ENCODE measurements at places on chromosomes 5 and 9.

DNA sequence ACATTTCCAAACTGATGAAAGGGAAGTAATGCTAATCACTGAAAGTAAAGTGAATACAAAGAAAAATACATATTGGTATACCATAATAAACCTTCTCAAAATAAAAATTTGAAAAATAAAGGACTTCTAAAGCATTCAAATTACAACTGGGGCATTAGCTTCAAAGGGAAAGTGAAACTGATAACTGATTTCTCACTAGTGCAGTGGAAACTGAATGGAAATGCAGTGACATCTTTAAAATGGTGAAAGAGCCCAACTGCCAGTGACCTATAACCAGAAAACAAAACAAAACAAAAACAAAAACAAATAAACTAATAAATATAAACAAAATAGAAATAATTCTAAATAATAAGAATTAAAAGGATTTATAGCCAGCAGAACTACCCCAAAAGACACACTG, 297.5 kb upstream of the GRIN3A start:
- no peak overlapping the region for H3K4me3 ChIP-seq
- no peaks in the 10 kb centered on the region for H3K36me3 ChIP-seq
- no peaks in the 10 kb centered on the region for H3K27me3 ChIP-seq
- H3K4me1 ChIP-seq: no peaks in the 10 kb centered on the region
- no peak for DNase-seq

GRCh38 chr9:131426545-131426944, 32.7 kb downstream of the PRRC2B start:
- H3K4me1 ChIP-seq: peaks cover 19% of the 10 kb centered on the region
- no peaks in the 10 kb centered on the region for H3K36me3 ChIP-seq
- no peak for DNase-seq

DNA sequence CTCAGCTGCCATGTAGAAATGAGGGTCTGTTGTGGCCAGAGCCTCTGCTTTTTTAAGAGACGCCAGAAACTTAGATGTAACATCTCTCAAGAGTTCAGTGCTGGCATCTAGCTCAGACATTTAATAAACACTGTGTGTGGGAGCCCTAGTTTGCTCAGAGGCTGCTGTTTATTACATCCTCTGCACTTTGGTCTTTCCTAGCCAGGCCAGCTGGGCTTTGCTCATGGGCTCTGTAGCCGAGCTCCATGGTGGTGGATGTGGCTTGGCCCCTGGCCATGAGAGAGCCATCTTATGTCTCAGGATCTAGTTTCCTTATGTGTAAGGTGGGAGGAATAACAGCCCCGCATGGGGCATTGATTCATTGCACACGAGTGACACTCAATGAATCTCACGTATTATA, 30.0 kb downstream of the ARHGEF37 start:
- H3K27me3 ChIP-seq: no peaks in the 10 kb centered on the region
- no peaks in the 10 kb centered on the region for H3K36me3 ChIP-seq
- H3K4me1 ChIP-seq: no peaks in the 10 kb centered on the region

- peak; percentile 52 for DNase-seq
- no peak overlapping the region for H3K27ac ChIP-seq
- H3K27me3 ChIP-seq: no peaks in the 10 kb centered on the region
- no peaks in the 10 kb centered on the region for H3K4me1 ChIP-seq
- no peak overlapping the region for H3K4me3 ChIP-seq
These were observed 95.9 kb downstream of the UGCG start for GRCh38 chr9:111992523-111992922.

DNA sequence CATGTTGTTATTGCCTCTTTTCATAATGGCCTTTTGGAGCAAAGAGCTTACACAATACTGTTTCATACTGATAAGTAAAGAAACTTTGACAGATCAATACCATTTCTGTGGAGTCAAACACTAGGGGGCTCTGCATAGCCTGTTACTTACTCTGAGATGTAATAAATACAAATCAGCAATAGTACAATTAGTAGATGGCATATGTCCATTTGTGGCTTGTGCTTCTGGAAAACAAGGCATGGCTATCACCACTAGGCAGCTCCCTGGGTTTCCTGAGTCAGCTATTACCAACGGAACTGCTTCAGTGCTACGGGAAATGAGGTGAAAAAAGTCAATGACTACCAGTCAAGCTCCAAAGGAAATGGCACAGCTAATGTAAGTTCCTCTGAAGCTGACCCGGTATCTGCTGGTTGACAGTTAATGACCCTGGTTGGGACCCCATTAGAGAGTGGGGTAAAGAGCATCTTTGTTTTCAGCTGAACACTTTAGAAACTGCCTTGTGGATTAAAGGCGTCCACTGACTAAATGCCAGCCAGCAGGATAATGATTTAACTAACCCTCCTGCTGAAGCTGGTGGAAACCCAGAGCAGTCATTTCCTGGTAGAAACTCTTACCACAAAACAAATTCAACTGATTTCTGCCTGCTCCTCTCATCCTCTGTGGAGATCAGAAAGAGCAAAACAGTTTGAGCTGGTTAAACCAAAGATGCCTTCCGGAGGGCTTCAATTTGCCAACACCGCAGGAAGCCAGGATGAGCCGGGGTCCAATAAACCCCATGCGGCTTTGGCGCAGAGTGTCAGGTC, 69.0 kb upstream of the FAM169A start:
- no peaks in the 10 kb centered on the region for H3K4me1 ChIP-seq
- H3K27me3 ChIP-seq: no peaks in the 10 kb centered on the region
- H3K36me3 ChIP-seq: no peaks in the 10 kb centered on the region

DNA sequence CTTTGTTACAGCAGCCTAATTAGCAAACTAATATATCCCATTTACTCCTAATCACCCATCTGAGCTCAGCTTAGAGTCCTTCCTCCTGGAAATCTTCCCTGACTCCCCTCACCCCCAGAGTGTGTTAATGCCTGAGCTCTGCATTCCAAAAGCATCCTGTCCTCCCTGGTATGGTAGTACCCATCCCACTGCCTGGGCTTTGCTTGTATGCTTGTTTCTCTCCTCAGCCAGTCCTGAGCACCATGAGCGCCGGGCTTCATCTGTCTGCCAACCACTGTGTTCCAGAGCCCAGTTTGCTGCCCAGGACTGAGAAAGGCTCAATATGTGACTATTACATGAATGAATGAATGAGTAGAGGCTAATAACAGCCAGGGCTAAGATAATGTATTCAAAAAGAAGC, 272.4 kb downstream of the CDK5RAP2 start:
- no peak overlapping the region for H3K4me3 ChIP-seq
- DNase-seq: no peak
- no peak overlapping the region for H3K27ac ChIP-seq
- H3K4me1 ChIP-seq: no peaks in the 10 kb centered on the region
- H3K36me3 ChIP-seq: no peaks in the 10 kb centered on the region
- no peaks in the 10 kb centered on the region for H3K27me3 ChIP-seq

GRCh38 chr5:45622365-45622764, 73.8 kb downstream of the HCN1 start:
- H3K27me3 ChIP-seq: no peaks in the 10 kb centered on the region
- DNase-seq: no peak
- peaks cover 4% of the 10 kb centered on the region for H3K4me1 ChIP-seq
- H3K36me3 ChIP-seq: no peaks in the 10 kb centered on the region
- H3K4me3 ChIP-seq: no peak overlapping the region

- peaks cover 7% of the 10 kb centered on the region for H3K4me1 ChIP-seq
- no peak overlapping the region for H3K27ac ChIP-seq
- no peaks in the 10 kb centered on the region for H3K36me3 ChIP-seq
These were observed 21.5 kb upstream of the PRDM12 start for GRCh38 chr9:130642926-130643325.

- H3K27ac ChIP-seq: no peak overlapping the region
- peaks cover 27% of the 10 kb centered on the region for H3K36me3 ChIP-seq
- no peak for DNase-seq
- no peaks in the 10 kb centered on the region for H3K27me3 ChIP-seq
- no peak overlapping the region for H3K4me3 ChIP-seq
These were observed 50.9 kb downstream of the GPR107 start for GRCh38 chr9:130104491-130105193.

DNA sequence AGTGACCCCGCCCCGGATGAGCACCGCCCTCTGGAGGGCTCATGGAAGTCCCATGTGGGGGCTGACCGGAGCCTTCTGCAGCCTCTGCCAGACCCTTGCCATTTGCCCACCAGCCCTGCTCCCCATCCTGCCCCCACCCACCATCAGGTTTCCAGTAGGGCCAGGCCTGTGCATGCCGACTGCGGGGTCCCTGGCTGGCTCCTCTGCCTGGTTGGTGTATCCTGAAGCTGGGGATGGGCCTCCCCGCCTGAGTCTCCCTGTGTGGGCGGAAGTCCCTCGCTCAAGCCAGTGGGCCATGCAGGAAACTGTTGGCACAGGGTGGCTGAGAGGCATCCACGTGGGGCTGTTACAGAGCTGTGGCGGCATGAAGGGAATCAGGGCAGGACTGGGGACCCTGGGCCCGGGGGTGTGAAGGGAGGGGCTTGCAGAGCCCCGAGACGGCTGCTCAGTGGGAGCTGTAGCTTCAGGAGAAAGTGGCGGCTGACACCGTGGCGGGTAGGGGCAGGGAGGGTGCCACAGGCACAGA, 88.7 kb downstream of the RXRA start:
- no peak for DNase-seq
- H3K27me3 ChIP-seq: no peaks in the 10 kb centered on the region
- no peak overlapping the region for H3K4me3 ChIP-seq
- H3K36me3 ChIP-seq: peaks cover 3% of the 10 kb centered on the region

DNA sequence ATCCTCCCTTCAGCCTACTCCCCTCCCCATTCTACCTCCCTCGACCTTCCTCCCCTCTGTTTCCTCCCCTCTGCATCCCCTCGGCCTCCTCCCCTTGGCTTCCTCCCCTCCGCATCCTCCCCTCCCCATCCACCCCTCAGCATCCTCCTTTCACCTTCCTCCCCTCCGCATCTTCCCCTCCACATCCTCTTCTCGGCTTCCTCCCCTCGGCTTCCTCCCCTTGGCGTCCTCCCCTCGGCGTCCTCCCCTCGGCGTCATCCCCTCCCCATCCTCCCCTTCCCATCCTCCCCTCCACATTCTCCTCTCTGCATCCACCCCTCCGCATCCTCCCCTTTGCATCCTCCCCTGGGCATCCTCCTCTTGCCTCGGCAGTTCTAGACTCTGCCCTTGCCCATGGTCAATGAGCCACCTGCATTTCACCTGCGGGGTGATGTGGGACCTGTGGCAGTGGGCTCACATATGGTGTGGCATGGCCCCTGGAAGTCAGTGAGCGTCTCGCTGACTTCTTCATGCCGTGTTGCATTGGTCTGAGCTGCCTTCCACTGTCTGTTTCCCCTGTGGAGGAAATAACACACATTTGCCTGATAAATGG, 113.0 kb downstream of the WNK2 start:
- no peak overlapping the region for H3K27ac ChIP-seq
- H3K36me3 ChIP-seq: no peaks in the 10 kb centered on the region
- H3K4me3 ChIP-seq: no peak overlapping the region
- no peaks in the 10 kb centered on the region for H3K27me3 ChIP-seq
- no peak for DNase-seq

- H3K27ac ChIP-seq: no peak overlapping the region
- H3K4me3 ChIP-seq: peak overlapping the region; percentile 40
- H3K4me1 ChIP-seq: no peaks in the 10 kb centered on the region
- peaks cover 100% of the 10 kb centered on the region for H3K27me3 ChIP-seq
- H3K36me3 ChIP-seq: no peaks in the 10 kb centered on the region
These were observed 545 bp downstream of the CDKN2B-AS1 start for GRCh38 chr9:21995006-21995665.

- H3K27ac ChIP-seq: no peak overlapping the region
- H3K27me3 ChIP-seq: peaks cover 12% of the 10 kb centered on the region
- H3K4me1 ChIP-seq: no peaks in the 10 kb centered on the region
- DNase-seq: no peak
These were observed 26.7 kb upstream of the PSD2 start for GRCh38 chr5:139768807-139769465.

- peak; percentile 27 for DNase-seq
- H3K36me3 ChIP-seq: no peaks in the 10 kb centered on the region
- H3K27ac ChIP-seq: no peak overlapping the region
- no peak overlapping the region for H3K4me3 ChIP-seq
These were observed 46.7 kb downstream of the GARNL3 start for GRCh38 chr9:127311239-127311741.

DNA sequence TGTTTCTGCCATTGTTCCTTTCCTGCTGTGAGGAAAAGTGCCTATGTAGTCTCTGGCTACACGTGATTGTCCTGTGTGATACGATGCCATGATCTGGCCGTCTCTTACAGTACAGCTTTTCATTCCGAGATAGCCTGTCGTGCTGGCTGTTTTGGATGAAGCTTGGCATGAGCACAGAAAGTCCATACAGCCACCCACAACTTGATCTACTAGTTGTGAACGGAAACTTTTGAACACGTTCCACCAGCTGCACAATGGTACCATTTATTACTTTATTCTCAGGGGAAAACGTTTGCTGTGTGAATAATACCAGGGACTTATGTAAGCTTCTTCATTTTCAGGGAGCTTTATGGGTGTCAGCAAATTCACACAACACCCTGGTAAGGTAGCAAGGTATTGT, 217.6 kb upstream of the ANKRD55 start:
- no peaks in the 10 kb centered on the region for H3K36me3 ChIP-seq
- H3K27me3 ChIP-seq: no peaks in the 10 kb centered on the region
- H3K27ac ChIP-seq: no peak overlapping the region
- DNase-seq: peak; percentile 27

GRCh38 chr5:88269222-88269771, 652 bp upstream of the TMEM161B start:
- peak; percentile 26 for DNase-seq
- peaks cover 7% of the 10 kb centered on the region for H3K36me3 ChIP-seq
- no peaks in the 10 kb centered on the region for H3K27me3 ChIP-seq

DNA sequence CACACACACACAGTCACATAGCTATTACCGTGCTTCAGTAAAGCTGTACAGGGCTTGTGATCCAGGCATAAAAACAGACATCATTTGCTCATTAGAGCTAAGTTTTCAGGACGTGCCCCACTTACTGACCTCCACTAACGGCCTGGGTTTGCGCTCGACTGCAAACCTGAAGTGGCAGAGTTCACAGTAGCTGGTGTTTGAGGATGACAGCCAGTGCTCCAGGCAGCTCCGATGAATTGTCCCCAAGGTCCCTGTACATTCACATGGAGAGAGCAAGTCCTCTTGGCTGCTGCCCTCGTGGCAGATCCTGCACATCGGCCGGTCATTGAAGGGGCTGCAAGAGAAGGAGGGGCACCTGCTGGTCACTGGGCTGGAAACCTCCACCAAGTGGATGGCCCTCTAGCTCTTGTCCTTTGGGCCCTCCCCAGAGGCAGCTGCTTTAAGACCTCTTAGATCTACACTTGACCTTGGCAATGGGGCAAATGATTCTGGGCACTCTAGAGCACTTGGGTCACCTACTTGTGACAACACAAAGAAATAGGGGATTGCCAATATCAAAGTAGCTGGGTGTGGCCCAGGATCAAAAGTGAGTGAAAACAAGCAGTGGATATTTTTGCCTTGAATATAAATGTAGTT, 115.4 kb downstream of the MARCHF3 start:
- H3K27me3 ChIP-seq: no peaks in the 10 kb centered on the region
- peak; percentile 70 for DNase-seq
- peak overlapping the region; percentile 50 for H3K27ac ChIP-seq
- H3K4me1 ChIP-seq: peaks cover 34% of the 10 kb centered on the region
- H3K4me3 ChIP-seq: no peak overlapping the region

DNA sequence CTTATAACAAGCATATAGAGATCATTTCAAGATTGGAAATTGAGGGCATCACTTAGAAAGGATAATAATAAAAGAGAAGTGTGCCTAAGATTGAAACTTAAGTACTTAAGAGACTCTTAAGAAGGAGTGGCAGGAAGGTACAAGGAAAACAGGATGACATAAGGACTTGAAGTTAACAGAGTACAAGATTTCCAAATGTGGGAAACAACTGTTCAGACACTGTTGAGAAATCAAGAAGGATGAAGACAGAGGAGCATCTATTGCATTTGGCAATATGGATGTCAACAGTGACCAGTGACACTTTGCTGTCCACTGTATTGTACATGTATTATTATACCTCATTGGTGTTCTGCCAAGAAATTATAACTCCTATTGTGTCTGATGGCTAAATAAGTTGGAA, 157.8 kb upstream of the PTGER4 start:
- H3K4me3 ChIP-seq: no peak overlapping the region
- H3K4me1 ChIP-seq: no peaks in the 10 kb centered on the region
- DNase-seq: no peak
- no peak overlapping the region for H3K27ac ChIP-seq
